NCI-H2081 treated with DMSO at 0.1 percent for 48 hours (cell line): ENCODE measurements at places on chromosomes 5 and 9.

GRCh38 chr5:128273736-128274135, 190.2 kb downstream of the SLC12A2 start:
- DNase-seq: no peak

DNA sequence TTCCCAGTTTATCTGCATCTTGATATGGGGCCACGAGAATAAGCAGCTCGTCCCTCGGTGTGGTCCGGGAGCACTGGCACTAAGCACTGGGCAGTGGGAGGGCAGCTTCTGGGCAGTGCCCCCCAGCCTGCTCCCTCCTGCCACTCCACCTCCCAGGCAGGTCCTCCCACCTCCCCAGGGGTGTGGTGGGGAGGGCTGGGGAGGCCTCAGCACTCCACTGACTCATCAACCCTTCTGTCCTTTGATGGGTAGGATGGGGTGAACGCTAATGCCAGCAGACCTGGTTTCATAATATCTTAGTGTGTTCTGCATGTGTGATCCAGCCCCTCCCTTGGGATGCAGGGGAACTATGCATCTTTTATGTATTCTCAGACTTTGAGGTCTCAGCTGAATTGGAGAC, 62.2 kb upstream of the GNE start:
- no peak for DNase-seq

- DNase-seq: no peak
Observed at GRCh38 chr9:129839324-129840023, 4.2 kb downstream of the USP20 start.

- DNase-seq: no peak
Observed at GRCh38 chr5:156479849-156480248, 152.9 kb downstream of the SGCD start.

DNA sequence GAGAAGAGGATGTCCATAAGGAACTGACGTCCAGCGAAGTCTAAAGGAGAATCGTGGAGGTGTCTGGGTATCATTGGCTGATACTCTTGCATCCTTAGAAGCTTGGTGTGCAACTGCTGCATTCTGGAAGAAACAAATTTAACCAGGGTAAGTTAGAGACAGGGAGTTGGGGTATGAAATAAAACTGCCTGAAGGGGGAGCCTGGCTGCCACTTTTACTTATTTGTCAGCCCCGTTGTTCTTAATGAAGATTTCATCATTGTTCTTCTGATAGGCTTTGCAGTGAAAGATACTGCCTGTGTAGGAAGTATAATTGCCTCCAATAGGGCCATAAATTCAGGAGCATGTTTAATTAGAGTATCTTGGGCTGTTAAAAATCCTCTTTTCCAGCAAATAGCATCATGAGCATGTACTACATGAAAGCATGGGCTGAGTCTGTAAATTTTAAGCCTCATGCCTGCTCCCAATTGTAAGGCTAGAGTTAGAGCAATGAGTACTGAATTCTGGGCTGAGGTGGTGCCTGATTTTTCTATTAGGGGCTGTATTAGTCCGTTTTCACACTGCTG, 1264.5 kb upstream of the ACO1 start:
- peak; percentile 39 for DNase-seq

DNA sequence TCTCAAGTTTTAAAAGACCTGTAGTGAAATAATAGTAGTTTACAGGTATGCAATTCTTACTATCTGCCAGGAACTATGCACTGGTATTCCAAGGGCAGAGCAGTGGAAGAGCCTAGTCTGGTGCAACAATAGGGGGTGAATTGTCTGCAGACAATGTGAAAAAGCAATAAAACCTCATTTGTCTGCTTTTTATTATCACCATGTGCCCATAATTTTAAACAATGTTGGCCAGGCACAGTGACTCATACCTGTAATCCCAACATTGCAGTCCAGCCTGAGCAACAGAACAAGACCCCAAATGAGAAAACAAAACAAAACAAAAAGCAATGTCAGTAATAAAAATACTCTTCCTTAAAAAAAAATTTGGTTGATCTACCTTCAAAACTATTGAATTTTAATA, 12.2 kb upstream of the SLC44A1 start:
- no peak for DNase-seq

- DNase-seq: no peak
Observed at GRCh38 chr9:111601237-111602018, 2.0 kb upstream of the PTGR1 start.

DNA sequence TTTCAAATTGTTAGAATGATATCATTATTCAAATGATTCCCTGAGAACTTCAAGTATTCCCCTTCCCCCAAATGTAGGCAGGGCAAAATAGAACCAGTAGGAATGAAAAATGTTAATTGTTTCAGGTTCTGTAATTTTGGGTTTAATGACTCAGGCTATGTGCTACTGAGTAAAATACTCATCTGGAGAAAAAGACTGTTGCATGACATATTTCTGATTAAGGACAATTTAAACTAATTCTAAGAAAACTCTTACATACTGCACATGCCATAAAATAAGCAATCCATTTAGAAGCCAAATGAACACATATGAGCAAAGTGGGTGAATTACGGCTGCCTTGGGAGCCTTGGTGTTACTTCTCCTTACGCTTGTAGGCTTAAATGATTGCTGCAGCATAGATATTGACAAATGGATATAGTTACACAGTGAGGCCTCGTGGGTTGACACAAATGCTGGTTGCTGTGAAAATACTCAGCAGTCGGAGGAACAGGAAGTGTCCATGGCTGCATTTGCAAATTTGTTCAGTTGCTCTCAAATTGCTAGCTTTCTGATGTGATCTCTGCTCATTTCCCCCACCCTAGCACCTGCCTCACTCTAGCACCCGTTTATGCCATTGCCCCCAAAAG, 174.9 kb upstream of the DMAC1 start:
- DNase-seq: peak; percentile 94

DNA sequence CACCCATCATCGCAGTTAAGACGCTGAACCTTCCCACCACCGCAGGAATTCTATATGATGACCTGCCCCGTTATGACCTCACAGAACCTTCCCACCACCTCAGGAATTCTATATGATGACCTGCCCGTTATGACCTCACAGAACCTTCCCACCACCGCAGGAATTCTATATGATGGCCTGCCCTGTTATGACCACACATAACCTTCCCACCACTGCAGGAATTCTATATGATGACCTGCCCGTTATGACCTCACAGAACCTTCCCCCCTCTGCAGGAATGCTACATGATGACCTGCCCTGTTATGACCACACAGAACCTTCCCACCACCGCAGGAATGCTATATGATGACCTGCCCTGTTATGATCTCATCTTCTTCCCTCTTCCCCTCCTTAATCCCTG, 64.3 kb downstream of the IRX1 start:
- no peak for DNase-seq

GRCh38 chr9:12816656-12817101, 41.9 kb downstream of the LURAP1L start:
- no peak for DNase-seq

GRCh38 chr9:105282870-105283621, 38.6 kb downstream of the SLC44A1 start:
- DNase-seq: no peak

DNA sequence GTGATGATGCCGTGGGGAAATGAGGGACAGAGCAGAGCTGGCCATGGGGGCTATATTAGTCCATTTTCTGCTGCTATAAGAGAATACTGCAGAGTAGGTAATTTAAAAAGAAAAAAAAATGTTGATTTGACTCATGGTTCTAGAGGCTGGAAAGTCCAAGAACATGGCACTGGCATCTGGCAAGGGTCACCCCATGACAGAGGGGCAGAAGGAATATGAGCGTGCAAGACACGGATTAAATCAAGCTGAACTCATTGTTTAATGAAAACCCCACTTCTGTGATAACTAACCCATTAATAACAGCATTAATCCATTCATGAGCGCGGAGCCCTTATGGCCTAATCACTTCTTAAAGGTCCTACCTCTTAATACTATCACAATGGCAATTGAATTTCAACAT, 68.8 kb downstream of the SNX18 start:
- no peak for DNase-seq

DNA sequence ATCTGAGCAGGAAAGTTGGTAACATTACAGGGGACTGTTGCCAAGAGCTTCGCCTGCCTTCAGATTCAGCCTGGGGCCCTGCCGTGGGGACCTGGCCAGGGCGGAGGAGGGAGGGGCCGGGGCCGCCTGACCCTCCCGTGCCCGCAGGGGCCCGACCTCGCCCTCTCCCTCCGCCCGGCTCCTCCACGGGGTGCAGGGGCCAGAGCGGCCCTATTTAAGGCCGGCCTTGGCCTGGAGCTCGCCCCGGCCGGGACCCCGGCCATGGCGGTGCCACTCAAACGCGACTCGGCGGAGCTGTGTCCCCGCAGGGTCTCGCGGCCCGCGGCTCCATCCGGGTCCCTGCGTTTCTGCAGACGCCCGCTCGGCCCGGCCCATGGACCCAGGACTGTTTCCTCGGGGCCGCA, 757 bp downstream of the TMEM250 start:
- no peak for DNase-seq

DNA sequence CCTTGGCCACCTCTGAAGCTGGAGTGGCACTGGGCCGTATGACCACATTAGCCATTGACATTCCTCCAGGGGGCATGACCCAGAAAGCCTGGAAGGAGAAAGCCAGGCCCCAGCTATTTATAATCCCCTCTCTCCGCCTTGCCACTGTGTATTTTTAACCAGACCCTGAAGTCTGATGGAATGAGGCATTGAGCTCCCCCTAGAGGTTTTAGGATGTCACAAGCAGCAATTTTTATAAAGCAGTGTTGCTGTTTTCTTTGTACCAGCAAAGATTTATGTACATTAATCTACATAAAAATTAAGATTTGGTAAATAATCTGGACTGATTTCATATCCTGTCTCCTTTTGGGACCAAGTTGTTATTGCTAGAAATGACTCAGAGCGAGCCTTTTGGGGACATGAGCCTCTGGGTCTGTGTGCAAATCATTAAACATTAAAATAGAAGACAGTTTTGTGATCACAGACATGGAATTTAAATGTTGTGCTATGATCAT, 127.1 kb downstream of the TRIO start:
- DNase-seq: peak; percentile 78

DNA sequence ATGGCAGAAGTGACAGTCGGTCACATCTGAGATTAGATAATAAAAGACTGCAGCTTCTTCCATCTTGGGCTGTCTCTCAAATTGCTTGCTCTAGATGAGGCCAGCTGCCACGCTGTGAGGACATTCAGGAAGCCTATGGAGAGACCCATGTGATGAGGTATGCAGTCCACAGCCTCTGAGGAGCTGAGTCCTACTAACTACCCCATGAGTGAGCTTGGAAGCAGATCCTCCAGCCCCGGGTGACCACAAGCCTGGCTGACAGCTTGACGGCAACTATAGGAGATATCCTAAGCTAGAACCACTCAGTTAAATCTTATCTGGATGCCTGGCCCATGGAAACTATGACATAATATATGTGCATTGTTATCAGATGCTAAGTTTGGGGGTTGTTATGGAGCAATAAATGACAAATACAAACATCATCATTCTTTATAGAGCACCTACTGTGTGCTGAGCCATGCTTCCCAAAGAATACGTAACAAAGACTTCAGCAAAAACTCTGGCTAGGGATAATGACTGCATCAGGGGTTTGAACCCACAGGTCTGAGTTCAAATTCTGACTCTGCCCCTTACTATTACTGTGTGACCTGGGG, 26.7 kb downstream of the KCNV2 start:
- no peak for DNase-seq

GRCh38 chr5:16935231-16936149, 598 bp downstream of the MYO10 start:
- DNase-seq: no peak

GRCh38 chr9:127218818-127219217, 45.8 kb upstream of the GARNL3 start:
- DNase-seq: no peak

DNA sequence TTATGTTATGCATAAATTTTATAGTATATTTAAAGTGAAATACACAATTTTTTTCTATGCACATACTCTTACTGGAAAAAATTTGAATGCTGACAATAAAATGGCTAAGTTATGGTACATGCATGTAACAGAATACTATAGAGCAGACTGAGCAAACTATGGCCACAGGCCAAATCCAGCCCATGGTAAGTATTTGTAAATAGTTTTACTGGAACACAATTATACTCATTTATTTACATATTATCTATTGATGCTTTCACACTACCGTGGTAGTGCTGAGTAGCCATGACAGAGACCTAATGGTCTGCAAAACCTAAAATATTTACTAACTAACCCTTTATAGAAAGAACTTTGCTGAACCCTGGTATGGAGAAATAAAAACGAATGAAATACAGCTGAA, 45.7 kb downstream of the TEX10 start:
- DNase-seq: no peak

GRCh38 chr5:61279725-61280124, 52.3 kb upstream of the ZSWIM6 start:
- DNase-seq: no peak

GRCh38 chr5:43635374-43635773, 32.4 kb downstream of the NNT start:
- DNase-seq: no peak

DNA sequence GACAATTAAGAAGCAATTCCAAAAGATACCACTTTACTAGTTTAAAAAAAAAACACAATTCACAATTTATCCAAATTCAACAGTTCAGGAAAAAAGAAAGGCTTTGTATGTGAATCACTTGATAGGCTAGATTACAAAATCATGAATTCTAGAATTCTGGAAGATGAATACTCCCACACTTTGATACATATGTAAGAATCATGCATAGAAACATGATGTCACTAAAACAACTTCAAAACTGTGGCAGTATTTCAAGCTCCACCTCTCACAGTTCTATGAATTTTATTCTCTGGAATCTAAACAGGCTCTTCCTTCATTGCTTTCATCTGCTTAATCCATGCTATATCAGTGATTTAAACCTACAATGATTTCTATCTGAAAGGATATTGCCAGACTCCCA, 51.0 kb downstream of the GNAQ start:
- DNase-seq: no peak

DNA sequence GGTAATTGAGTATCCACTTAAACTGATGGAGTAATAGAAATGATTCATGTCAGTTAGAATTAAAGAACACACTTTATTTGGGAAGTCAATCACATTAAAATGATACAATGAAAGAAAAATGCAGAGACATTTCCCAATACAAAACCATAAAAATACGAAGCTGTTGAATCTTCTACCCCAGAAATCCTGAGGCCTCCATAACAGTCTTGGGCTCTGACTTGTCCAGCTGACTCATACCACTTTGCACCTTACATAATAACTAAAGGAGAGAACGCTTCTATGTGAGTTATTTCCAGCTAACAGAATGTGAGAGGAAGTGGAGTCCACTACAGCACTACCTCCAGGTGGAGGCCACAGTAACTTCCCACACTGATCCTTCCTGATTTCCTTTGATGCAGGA, 305.0 kb downstream of the MRPS30 start:
- no peak for DNase-seq

GRCh38 chr5:130747556-130747955, 417.5 kb downstream of the HINT1 start:
- no peak for DNase-seq

- no peak for DNase-seq
Observed at GRCh38 chr9:124780060-124780756, 3.3 kb downstream of the OLFML2A start.

- DNase-seq: no peak
Observed at GRCh38 chr5:57437976-57438805, 44.4 kb downstream of the ACTBL2 start.

DNA sequence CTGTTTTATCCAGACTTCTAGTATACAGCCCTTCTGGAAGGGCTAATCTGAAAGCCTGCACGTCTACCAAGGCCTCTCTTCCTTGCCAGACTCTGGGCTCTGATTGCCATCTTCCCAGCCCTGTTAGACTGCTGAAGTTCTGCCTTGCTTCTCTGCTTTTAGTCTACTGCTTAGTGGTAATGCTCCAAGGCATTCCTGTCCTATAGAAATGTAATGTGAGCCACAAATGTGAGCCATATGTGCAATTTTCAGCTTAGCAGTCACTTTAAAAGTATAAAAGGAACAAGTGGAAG, 32.1 kb downstream of the WNK2 start:
- DNase-seq: no peak

- DNase-seq: no peak
Observed at GRCh38 chr9:89666364-89666763, 61.6 kb downstream of the GADD45G start.
